Activated B cell treated with CpG ODN at 0.5 μM for 24 hours (primary cell): ENCODE measurements at places on chromosomes 12 and 14.
A peak's percentile ranks its signal among the peaks of the same experiment; 100 is the strongest.

- no peaks in the 10 kb centered on the region for H3K36me3 ChIP-seq
- no peaks in the 10 kb centered on the region for H3K27me3 ChIP-seq
- DNase-seq: no peak
- no peaks in the 10 kb centered on the region for H3K4me1 ChIP-seq
These were observed 47.2 kb downstream of the RFX4 start for GRCh38 chr12:106629797-106630659.

GRCh38 chr14:61219673-61220072 lies 61.5 kb downstream of the TMEM30B start:
- no peak overlapping the region for H3K27ac ChIP-seq
- no peaks in the 10 kb centered on the region for H3K4me1 ChIP-seq
- no peak overlapping the region for H3K4me3 ChIP-seq
- no peaks in the 10 kb centered on the region for H3K36me3 ChIP-seq
- DNase-seq: no peak

DNA sequence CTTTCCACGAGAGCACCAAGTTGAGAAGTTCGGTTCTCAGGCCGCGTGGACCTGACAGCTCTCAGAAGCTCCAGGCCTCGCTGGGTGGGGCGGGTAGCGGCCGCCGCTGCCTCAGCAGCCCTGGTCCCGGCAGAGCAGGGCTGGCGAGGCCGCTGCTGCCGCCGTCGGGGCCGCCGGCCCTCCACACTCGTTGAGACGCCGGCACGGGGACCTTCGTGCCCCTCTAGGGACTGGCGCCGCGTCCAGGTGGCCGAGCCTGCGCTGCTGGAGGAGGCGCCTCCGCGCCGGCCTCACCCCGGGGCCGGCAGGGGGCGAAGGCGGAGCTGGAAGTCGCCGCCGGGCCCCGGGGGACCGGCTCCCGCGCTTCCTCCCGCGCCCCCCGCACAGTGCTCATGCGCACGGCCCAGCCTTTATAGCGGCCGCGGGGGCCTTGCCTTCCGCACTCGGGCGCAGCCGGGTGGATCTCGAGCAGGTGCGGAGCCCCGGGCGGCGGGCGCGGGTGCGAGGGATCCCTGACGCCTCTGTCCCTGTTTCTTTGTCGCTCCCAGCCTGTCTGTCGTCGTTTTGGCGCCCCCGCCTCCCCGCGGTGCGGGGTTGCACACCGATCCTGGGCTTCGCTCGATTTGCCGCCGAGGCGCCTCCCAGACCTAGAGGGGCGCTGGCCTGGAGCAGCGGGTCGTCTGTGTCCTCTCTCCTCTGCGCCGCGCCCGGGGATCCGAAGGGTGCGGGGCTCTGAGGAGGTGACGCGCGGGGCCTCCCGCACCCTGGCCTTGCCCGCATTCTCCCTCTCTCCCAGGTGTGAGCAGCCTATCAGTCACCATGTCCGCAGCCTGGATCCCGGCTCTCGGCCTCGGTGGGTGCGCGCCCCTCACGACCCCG lies at the start of gene COCH:
TSS of gene COCH (plus strand) at position 440 of the 879 bp plus-strand sequence. CDS start at position 820, 380 bp downstream.
- no peaks in the 10 kb centered on the region for H3K36me3 ChIP-seq
- H3K4me3 ChIP-seq: peak within 1 kb of the TSS; percentile 88
- peaks cover 11% of the 10 kb centered on the region for H3K27me3 ChIP-seq
- peak within 1 kb of the TSS; percentile 35 for H3K27ac ChIP-seq
- DNase-seq: peak; percentile 66

GRCh38 chr12:84502907-84503787 lies 409.5 kb downstream of the SLC6A15 start:
- H3K27me3 ChIP-seq: no peaks in the 10 kb centered on the region
- H3K36me3 ChIP-seq: no peaks in the 10 kb centered on the region
- H3K4me3 ChIP-seq: no peak overlapping the region
- no peak for DNase-seq
- H3K4me1 ChIP-seq: no peaks in the 10 kb centered on the region

DNA sequence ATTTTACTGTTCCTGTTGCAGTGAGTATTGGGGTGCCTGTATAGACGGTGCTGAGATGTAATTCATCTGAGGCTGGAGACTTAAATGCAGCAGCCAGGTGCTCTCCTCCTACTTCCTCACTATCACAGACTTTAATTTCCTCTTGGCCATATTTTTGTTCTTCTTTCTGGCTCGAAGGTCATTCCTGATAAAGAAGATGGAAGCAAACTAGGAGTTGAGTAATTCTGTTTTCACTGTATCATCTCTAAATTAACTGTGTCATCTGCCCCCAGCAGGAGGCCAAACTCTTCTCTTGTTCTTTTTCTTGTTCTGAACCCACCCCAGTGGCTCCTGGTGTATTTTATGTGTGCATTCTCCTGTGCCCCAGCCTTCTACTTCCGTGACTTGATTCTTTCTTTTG lies 141.7 kb upstream of the ARHGAP5 start:
- no peak overlapping the region for H3K4me3 ChIP-seq
- no peaks in the 10 kb centered on the region for H3K36me3 ChIP-seq
- no peaks in the 10 kb centered on the region for H3K27me3 ChIP-seq

GRCh38 chr12:42283739-42284138 lies 42.2 kb downstream of the ZCRB1 start:
- H3K27me3 ChIP-seq: peaks cover 10% of the 10 kb centered on the region
- no peak for DNase-seq
- no peak overlapping the region for H3K4me3 ChIP-seq
- H3K27ac ChIP-seq: no peak overlapping the region

DNA sequence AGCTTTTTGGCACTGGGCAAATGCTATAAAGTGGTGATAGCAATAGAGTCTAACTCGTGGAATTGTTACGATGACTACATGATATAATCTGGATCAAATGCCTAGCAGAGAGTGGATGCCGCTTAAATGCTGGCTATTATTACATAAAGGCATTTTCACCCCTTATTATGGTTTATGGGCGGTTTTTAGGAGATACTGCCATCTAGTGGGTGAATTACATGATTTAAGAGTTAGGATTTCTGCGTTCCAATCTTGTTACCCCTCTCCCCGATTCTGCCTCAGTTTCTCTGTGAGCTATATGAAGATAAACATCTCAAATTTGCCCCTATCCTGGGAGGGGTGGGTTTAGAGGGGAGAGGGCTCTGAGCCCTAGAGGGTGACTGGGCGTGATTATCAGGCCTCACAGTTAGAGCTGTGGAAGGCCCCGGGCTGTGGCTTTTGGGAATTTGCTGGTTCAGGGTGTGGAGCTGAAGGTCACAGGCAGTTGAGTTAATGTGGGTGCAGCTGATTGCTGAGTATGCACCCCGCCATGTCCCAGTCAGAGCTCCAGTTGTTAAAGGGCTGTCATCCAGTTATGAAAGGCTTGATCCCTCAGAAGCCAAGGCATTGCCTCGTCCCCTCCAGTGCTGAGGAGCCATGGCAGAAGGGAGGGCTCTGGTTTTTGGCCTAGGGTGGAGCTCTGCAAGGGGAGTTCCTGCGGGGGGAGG lies 14.4 kb downstream of the CLSTN3 start:
- no peak overlapping the region for H3K4me3 ChIP-seq
- H3K27me3 ChIP-seq: no peaks in the 10 kb centered on the region
- H3K27ac ChIP-seq: no peak overlapping the region
- DNase-seq: no peak
- H3K4me1 ChIP-seq: no peaks in the 10 kb centered on the region
- peaks cover 13% of the 10 kb centered on the region for H3K36me3 ChIP-seq

GRCh38 chr14:72433511-72433910 lies 460.4 kb downstream of the DPF3 start:
- no peaks in the 10 kb centered on the region for H3K4me1 ChIP-seq
- H3K4me3 ChIP-seq: no peak overlapping the region
- no peak overlapping the region for H3K27ac ChIP-seq
- DNase-seq: no peak
